ENCODE measurements at places on chromosomes 16 and 17.
A peak's percentile ranks its signal among the peaks of the same experiment; 100 is the strongest.

DNA sequence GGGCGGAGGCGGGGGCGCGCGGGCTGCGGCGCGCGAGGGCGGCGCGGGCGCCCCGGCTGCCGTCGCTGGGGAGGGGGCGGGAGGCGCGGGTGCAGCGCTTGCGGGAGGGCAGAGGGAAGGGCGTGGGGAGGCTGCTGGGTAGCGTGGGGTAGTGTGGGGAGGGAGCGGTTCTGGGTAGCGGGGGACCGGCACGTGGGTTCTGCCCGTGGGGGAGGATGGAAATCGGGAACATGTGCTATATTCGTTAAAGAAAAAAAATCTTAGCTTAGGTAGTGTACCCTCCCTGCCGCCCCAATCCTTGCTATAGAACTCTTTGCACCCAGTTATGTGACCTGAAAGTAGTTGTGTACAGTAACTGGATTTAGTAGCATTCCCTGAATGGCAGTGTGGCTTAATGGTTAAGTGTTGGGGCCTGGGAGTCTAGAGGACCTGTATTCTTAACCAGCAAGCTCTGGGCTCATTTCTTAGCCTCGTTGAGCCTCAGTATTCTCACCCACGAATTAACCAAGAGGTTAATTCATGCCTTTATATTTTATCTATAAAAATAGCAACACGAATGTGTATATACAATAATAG is 646 bp downstream of the RABEP1 start:
- peaks cover 16% of the 10 kb centered on the region for H3K36me3 ChIP-seq
- peak; percentile 55 for DNase-seq
- H3K4me3 ChIP-seq = peak overlapping the region; percentile 85
- no peaks in the 10 kb centered on the region for H3K27me3 ChIP-seq

DNA sequence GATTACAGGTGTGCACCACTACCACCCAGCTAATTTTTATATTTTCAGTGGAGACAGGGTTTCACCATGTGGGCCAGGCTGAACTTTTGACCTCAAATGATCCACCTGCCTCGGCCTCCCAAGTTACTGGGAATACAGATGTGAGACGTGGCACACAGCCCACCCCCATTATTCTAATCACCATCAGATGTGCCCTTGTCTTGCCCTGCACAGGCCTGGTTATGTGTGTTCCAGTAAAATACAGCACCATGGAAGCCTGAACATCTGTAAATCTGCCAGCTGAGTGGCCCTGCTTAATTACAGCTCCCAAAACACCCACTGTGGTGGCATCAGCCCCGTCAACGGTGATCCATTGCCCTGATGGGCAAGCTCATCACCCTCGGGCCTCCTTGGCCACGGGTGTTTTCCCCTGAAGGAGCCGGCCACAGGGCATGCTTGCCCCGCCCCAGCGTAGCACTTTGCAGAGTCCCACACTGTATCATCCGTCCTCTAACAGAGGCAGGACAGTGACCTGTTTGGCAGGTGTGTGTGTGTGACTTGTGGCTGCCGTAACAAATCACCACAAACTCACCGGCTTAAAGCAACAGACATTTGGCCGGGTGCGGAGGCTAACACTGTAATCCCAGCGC is 74.5 kb downstream of the RBFOX3 start:
- no peak overlapping the region for H3K27ac ChIP-seq
- H3K4me3 ChIP-seq = no peak overlapping the region
- H3K27me3 ChIP-seq = peaks cover 10% of the 10 kb centered on the region

GRCh38 chr16:69620573-69620972 is 54.8 kb downstream of the NFAT5 start:
- H3K27ac ChIP-seq = no peak overlapping the region
- no peak for DNase-seq
- no peak overlapping the region for H3K4me3 ChIP-seq
- H3K27me3 ChIP-seq = no peaks in the 10 kb centered on the region

DNA sequence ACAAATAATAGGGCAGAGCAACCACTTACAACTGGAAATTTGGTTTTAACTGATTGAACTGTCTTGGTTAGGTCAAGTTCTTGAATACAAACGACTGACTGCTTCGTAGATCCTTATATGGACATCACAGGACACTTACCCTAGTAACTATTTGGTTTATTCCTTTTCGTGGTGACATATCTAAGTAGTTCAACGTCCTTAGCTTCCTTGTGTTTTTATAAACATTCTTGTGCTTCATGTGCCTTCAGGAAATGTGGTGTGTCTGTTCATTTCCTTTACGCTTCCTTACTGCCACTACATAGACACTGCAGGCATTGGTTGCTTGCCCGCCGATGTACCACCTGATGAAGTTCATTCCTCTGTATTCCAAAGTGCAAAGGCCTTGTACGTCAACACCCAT is 59.3 kb downstream of the USP10 start:
- no peak overlapping the region for H3K4me3 ChIP-seq
- H3K27ac ChIP-seq = peak overlapping the region; percentile 4
- H3K4me1 ChIP-seq = peaks cover 63% of the 10 kb centered on the region

GRCh38 chr16:8998108-8998507 is 34.4 kb upstream of the USP7 start:
- H3K36me3 ChIP-seq = no peaks in the 10 kb centered on the region
- DNase-seq = no peak
- H3K4me3 ChIP-seq = no peak overlapping the region
- H3K27ac ChIP-seq = no peak overlapping the region
- no peaks in the 10 kb centered on the region for H3K27me3 ChIP-seq
- H3K4me1 ChIP-seq = no peaks in the 10 kb centered on the region

- H3K27me3 ChIP-seq = no peaks in the 10 kb centered on the region
- no peak for DNase-seq
- no peaks in the 10 kb centered on the region for H3K4me1 ChIP-seq
- H3K36me3 ChIP-seq = peaks cover 47% of the 10 kb centered on the region
- no peak overlapping the region for H3K4me3 ChIP-seq
These were observed 14.0 kb upstream of the SLC6A4 start for GRCh38 chr17:30249460-30249859.

- H3K27me3 ChIP-seq = no peaks in the 10 kb centered on the region
- H3K36me3 ChIP-seq = no peaks in the 10 kb centered on the region
- peak overlapping the region; percentile 6 for H3K4me3 ChIP-seq
- no peak for DNase-seq
- peaks cover 33% of the 10 kb centered on the region for H3K4me1 ChIP-seq
These were observed 3.1 kb upstream of the SGCA start for GRCh38 chr17:50162466-50163254.

DNA sequence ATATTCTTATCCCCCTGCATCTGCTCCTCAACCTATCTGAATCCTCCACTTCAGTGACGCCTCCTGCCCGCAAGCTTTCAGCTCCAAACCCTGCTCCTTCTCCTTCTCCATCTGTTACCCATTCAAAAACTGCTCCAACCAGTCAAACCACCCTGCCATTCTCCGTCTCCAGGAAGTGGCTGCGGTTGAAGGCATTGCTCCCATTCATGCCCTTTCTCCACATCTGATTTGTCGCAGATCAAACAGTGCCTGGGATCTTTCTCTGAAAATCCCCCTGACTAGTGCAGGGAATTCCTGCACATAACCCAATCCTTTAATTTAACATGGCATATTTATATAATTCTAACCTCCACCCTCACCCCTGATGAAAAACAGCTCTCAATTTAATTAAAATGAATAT is 56.3 kb downstream of the SLFN5 start:
- no peak for DNase-seq
- no peaks in the 10 kb centered on the region for H3K4me1 ChIP-seq
- no peak overlapping the region for H3K27ac ChIP-seq
- no peak overlapping the region for H3K4me3 ChIP-seq
